ENCODE measurements at places on chromosomes 6 and 20. TPM values are rescaled to one million over a fixed set of nuclear protein-coding genes. Genes with fewer than 3 reads are reported as not detected.

- no peak for DNase-seq
Measured at GRCh38 chr20:19022791-19023448, 189.5 kb upstream of the SLC24A3 start.

The SLC17A5 gene
- polyA plus RNA-seq: 7.8 TPM

The PHACTR1 gene
- polyA plus RNA-seq: 4.9 TPM

GRCh38 chr6:170132561-170132991 is 158.3 kb downstream of the DLL1 start:
- DNase-seq: peak; percentile 13

- DNase-seq: no peak
Measured at GRCh38 chr20:35327074-35327976, 35.1 kb upstream of the FAM83C start.

- DNase-seq: no peak
Measured at GRCh38 chr20:1536893-1537730, 20.4 kb downstream of the SIRPD start.

GRCh38 chr6:73556836-73557235 is 36.0 kb upstream of the EEF1A1 start:
- no peak for DNase-seq

- DNase-seq: no peak
Measured at GRCh38 chr20:3767110-3767426, 485 bp downstream of the ADISSP start.

- peak; percentile 71 for DNase-seq
Measured at GRCh38 chr6:34465531-34466241, at the start of gene PACSIN1. Gene PACSIN1 (plus strand): TSS chr6:34466076. CDS start chr6:34526306, 60,230 bp downstream.

- DNase-seq: no peak
Measured at GRCh38 chr6:158517581-158517980, 42.3 kb upstream of the TMEM181 start.

DNA sequence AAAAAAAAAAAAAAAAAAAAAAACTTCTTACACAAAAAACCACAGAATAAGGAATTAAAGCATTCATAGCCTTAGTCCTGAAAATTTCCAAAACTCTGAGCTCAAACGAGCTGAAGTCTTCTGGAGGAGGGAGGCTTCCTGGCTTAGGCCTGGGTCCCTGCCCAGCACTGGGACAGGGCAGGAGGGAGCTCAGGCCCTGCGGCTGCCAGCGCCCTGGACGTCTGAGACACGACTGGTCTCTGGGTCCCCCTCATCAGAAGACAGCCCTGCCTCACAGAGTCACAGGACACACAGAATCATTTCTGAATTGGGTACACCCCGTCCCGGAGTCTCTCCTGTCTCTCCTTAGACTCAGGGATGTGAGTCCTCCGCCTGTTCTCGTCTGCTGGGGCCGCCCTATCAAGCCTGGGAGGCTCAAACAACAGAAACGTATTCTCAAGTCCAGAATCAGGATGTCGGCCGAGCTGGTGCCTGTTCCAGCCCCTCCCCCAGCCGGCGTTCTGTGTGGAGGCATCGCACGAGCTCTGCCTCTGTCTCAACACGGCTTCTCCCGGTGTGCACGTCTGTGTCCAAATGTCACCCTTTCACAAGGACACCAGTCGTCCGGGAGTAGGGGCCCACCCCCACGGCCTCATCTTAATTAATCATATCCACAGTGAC is 39.4 kb downstream of the ZBTB46 start:
- DNase-seq: no peak

The SLC44A4 gene
- polyA plus RNA-seq: 9.0 TPM

DNA sequence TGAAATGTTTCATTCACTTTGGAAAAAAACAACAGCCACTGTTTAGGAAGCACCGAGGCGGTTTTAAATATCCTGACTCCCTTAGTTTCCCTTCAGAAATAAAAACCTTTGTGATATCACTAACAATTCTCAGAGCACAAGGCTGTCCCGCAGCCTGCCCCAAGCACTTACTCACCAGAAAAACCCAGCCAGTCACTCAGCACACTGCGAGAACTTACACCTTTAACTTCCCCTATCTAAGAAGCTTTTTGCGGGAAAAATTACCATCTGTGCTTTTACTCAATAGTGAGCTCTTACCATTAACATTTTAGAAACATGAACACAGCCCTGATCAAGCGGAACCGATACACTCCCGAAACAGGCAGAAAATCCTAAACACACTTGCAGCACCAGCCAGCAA is 9.3 kb downstream of the ZBTB46 start:
- DNase-seq: no peak

GRCh38 chr6:165967810-165968407 is 199.7 kb downstream of the TBXT start:
- no peak for DNase-seq

The CLPSL1 gene
- 83.2 TPM for polyA plus RNA-seq

The HMGCLL1 gene
- 1.1 TPM for polyA plus RNA-seq

DNA sequence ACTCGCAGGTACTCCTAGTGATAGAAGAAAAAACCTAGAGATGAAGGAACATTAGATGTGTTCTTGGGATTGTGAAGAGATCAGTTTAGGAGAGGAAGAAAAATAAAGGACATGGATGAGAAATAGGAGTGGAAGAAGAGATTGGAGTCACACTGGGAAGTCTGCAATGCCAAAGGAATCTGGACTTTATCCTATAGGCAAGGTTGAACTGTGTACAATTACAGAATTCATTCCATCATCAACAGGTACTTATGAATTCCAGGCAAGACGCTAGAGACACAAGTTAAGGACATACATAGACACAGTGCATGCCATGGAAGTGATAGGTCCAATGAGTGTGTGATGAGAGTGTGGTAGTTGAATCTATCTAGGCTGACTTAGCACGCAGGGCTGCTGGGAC is 101.3 kb downstream of the EDN1 start:
- no peak for DNase-seq

DNA sequence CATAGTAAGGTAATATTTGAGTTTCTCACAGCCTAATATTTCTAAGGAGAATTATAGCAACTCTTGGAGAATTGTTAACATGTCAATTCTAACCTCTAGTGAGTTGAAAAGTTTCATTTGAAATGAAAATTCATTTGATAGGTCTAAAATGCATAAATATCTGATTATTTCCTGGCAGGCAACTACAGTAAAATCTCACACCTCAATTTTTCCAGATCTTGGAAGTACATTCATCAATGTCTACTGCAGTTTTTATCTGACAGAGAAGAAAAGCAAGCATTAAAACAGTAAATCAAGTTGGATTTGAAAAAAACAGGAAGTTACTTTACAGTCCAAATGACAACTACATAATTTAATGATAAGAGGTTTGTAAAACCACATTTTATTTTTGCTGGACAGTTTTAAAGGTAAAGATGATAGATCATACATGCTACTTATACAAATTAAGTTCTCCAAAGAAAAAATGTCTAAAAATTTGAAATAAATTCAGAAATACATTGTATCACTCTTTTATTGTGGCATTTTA is 631.3 kb downstream of the EYS start:
- no peak for DNase-seq

The CPNE5 gene
- polyA plus RNA-seq: 0.80 TPM

DNA sequence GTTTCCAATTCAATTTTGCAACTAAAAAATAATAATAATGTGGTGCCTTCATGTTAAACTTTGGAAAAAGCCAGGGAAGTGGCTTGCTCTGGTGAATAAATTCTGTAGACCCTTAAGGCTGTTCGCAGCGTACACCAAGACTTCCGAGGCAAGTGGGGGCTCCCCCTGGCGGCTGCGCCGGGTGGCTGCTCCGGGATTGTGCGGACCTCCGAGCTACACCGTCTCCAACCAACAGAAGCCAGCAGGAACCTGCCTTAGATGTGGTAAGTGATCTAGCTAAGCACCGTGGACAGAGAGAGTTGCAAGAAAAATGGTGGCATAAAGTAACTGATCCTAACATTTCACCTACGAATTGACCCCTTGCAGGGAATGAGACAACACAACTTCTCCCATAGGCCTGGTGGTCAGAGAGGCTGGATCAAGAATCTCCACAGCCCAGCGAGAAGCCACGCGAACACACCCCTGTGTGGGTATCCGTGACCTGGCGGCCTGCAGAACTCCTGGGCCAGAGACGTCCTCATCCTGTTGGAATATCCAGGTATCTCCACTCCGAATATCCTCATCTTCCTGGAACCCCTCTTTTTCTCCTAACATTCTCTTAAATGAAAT is 69.6 kb downstream of the TBXT start:
- DNase-seq: peak; percentile 77

DNA sequence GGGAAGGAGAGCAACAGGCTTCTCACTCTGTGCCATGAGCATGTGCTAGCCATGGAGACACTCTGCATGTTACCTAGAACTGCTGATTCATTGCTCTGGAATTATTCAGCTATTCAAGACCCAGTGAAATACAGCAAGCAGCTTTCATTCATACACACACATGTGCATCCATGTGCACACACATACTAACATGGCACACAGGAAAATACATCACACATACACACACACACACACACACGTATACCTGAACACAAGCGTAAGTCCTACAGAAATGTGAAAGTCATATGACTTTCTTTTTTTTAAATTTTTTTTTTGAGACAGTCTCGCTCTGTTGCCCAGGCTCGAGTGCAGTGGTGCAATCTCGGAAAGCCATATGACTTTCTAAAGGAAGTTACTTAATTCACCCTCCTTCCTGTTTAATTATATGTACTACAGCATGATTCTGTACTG is 108.2 kb upstream of the NFATC2 start:
- no peak for DNase-seq
